ENCODE measurements at places on chromosomes 1 and 21.

- no peak for DNase-seq
Observed at GRCh38 chr21:32278103-32278502, 746 bp downstream of the MIS18A start.

- DNase-seq, result no peak
Observed at GRCh38 chr1:42109600-42109999, 43.6 kb upstream of the GUCA2B start.

GRCh38 chr21:21688889-21689288 lies 690.7 kb downstream of the NCAM2 start:
- no peak for DNase-seq

DNA sequence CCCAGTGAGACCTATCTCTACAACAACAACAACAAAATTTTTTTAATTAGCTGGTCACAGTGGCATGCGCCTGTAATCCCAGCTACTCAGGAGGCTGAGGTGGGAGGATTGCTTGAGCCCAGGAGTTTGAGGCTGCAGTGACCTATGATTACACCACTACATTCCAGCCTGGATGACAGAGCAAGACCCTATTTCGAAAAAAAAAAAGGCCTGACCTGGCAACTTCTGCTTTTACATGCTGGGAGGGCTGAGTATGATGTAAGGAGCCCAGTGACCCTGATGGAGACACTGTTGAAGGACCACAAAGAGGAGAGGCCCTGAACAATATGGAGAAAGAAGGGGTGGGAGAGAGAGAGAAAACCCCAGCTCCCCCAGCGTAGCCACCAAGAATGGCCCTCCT lies 9.2 kb upstream of the VPS26C start:
- no peak for DNase-seq

GRCh38 chr1:181424786-181425403 lies 58.4 kb upstream of the CACNA1E start:
- DNase-seq, result peak; percentile 80

- no peak for DNase-seq
Observed at GRCh38 chr1:209583408-209583807, at the start of gene CAMK1G. CAMK1G (plus strand) TSS chr1:209583714; CDS start chr1:209594984, 11,270 bp downstream.

GRCh38 chr1:155873860-155874259 lies 14.5 kb downstream of the SYT11 start:
- no peak for DNase-seq

- DNase-seq, result peak; percentile 45
Observed at GRCh38 chr1:52127181-52128180, 14.4 kb upstream of the ZFYVE9 start.

GRCh38 chr1:167441222-167441621 lies 77.1 kb downstream of the CD247 start:
- DNase-seq, result no peak

GRCh38 chr1:183166454-183166853 lies 19.6 kb upstream of the LAMC2 start:
- no peak for DNase-seq

DNA sequence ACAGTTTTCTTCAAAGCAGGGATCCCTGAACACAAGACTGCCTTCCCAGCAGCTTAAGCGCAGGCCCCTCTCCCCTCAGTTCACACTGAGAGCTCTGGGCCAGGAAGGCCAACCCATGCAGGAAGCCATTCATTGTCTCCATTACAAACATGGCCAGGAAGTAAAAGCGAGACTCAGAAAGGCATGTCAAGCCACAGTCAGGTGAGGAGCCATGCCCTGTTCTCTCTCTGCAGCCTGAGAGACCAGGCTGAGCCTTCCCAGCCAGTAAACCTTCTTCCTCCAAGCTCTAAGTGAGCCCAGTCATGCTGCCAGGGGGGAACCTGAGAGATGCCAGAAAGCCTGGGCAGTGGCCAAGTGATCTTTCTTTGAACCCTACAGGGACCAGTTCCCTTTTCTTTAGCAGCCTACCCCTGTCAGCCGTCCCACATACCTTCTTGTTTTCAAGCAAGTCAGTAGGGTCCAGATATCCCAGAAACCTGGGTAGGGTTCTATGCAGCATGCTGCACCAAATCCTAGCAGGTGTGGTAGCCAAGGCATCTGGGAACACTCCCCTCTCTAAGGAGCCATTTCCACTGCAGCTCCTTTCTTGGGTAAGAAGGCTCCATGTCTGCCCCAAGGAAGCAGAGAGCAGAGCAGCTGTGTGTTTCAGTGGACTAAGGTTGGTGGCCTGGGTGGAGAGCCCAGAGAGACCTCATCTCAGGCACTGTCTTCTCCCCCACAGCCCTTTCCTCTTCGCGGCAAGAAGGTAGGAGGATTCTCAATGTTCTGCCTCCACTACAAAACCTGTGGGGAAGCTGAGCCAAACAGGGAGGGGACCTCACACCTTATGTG lies 977 bp downstream of the TRAF3IP3 start:
- peak; percentile 55 for DNase-seq

- no peak for DNase-seq
Observed at GRCh38 chr1:168933141-168933805, 173.2 kb upstream of the ATP1B1 start.

- no peak for DNase-seq
Observed at GRCh38 chr1:69649383-69649990, 81.8 kb downstream of the LRRC7 start.

- DNase-seq, result no peak
Observed at GRCh38 chr1:157776971-157777391, at the start of gene FCRL2. FCRL2 (minus strand) TSS chr1:157777132; CDS start chr1:157777073, 59 bp downstream.

- DNase-seq, result no peak
Observed at GRCh38 chr1:218705391-218705790, 360.3 kb downstream of the TGFB2 start.

DNA sequence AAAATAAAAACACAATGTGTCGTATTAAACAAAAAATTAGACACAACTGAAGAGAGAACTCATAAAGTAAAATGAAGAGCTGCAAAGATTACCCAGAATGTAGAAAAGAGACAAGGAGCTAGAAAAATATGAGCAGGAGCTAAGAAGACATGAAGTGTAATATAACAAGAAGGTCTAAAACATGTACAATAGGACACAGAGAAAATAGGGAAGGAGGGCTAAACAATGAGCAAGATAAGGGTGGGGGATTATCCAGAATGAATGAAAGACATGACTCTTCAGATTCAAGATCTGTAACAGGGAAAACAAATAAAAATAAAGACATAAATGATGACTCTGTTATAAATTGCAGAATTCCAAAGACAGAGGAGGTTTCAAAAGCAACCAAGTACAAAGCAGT lies 38.3 kb downstream of the PRDM15 start:
- no peak for DNase-seq

GRCh38 chr21:37862536-37862935 lies 53.7 kb downstream of the KCNJ6 start:
- no peak for DNase-seq
